CD4-positive, alpha-beta memory T cell (primary cell): ENCODE measurements at places on chromosomes 13 and 19. TPM values are rescaled to one million over a fixed set of nuclear protein-coding genes. Genes with fewer than 3 reads are reported as not detected.

The C5AR2 gene
- 2.9 TPM for total RNA-seq

The BIVM gene
- 9.9 TPM for total RNA-seq

The RNF17 gene
- total RNA-seq, result not detected

The ZSCAN4 gene
- total RNA-seq, result not detected

The CD37 gene
- total RNA-seq, result 330 TPM

The CYP2F1 gene
- total RNA-seq, result not detected

The STOML3 gene
- not detected for total RNA-seq

The CLDND2 gene
- 2.0 TPM for total RNA-seq

The CEACAM20 gene
- total RNA-seq, result not detected

The DNAAF3 gene
- not detected for total RNA-seq

The MEF2B gene
- total RNA-seq, result 3.1 TPM

The FFAR1 gene
- not detected for total RNA-seq

The ZNF471 gene
- total RNA-seq, result 1.7 TPM

The ADM5 gene
- 4.4 TPM for total RNA-seq

The ATP8A2 gene
- 0.93 TPM for total RNA-seq

The NCR1 gene
- not detected for total RNA-seq

The TMEM238 gene
- 9.6 TPM for total RNA-seq

The LRRC4B gene
- total RNA-seq, result not detected

The SPATA13 gene
- 110 TPM for total RNA-seq

The APOC4 gene
- not detected for total RNA-seq

The FAM83E gene
- total RNA-seq, result 5.3 TPM

The MCEMP1 gene
- not detected for total RNA-seq

The RNF225 gene
- total RNA-seq, result not detected

The CNN1 gene
- total RNA-seq, result not detected

The PPP1R13L gene
- 13.0 TPM for total RNA-seq

The LGI4 gene
- 0.72 TPM for total RNA-seq

The ACP7 gene
- total RNA-seq, result not detected

The CCDC61 gene
- total RNA-seq, result 37.4 TPM

The ITM2B gene
- 653 TPM for total RNA-seq

The SLC6A16 gene
- total RNA-seq, result 4.3 TPM

The MUC16 gene
- not detected for total RNA-seq

The SIRT6 gene
- total RNA-seq, result 26.8 TPM

The PDX1 gene
- not detected for total RNA-seq

The ZNF440 gene
- total RNA-seq, result 18.5 TPM

The RNASEH2B gene
- total RNA-seq, result 88.9 TPM
